CD4-positive, alpha-beta memory T cell (primary cell): ENCODE measurements at places on chromosomes 1 and 21. TPM values are rescaled to one million over a fixed set of nuclear protein-coding genes. Genes with fewer than 3 reads are reported as not detected.

DNA sequence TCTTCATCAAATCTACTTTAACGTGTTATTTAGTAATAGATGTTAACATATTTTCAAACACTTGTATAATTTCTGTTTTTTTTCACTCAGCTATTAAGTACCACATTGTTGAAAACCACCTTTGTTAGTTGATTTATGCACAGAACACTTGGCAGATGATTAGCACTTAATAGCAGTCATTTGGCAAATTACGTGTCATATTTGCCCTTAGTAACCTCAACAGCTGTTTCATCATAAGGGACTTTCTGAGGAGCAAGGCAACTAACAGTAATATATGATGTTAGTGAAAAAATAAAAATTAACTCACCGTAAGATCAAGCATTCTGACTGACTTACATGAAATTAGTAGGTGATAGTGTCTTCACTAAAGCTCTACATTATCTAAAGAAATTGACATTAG is 186.4 kb downstream of the HMCN1 start:
- H3K4me1 ChIP-seq: no peaks in the 10 kb centered on the region
- H3K4me3 ChIP-seq: no peak overlapping the region
- DNase-seq: no peak
- H3K27me3 ChIP-seq: no peaks in the 10 kb centered on the region

GRCh38 chr1:87292684-87293493 is 35.8 kb upstream of the LMO4 start:
- DNase-seq: peak; percentile 62
- no peaks in the 10 kb centered on the region for H3K4me1 ChIP-seq
- H3K36me3 ChIP-seq: no peaks in the 10 kb centered on the region
- H3K4me3 ChIP-seq: no peak overlapping the region
- H3K27me3 ChIP-seq: no peaks in the 10 kb centered on the region
- no peak overlapping the region for H3K27ac ChIP-seq

- no peak overlapping the region for H3K27ac ChIP-seq
- DNase-seq: no peak
- H3K27me3 ChIP-seq: no peaks in the 10 kb centered on the region
- peaks cover 17% of the 10 kb centered on the region for H3K36me3 ChIP-seq
- no peaks in the 10 kb centered on the region for H3K4me1 ChIP-seq
These were observed 35.6 kb downstream of the SMYD2 start for GRCh38 chr1:214316593-214316992.

DNA sequence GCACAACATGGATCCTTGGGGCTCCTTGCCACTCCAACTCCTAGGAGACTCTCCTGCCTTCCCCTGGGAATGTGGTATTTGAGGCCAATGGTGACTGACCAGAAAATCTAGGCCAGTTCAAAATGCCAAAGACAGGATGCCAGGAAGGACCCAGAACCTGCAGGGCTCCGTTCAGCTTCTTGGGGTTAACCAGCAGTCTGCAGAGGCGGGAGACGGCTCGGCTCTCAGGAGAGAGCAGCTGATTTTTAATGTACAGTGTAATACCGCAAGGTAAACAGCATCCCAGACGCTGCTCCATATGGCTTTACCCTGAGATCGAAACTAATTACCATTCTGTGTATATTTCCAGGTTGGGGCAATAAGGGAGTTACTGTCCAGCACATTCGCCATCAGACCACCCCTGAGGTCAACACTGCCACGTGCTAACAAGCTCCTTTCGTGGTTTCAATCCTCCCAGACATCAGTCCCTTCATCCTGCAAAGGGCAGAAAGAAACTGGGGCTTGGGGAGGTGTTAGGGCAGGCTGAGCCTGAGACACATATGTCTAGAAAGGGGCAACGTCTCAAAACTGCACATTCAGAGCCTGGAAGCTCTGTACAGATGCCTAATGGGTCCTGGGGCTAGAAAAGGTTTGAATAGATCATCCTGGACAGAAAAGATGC is 16.7 kb downstream of the ITPKB start:
- no peak for DNase-seq
- peak overlapping the region; percentile 85 for H3K27ac ChIP-seq
- peaks cover 97% of the 10 kb centered on the region for H3K4me1 ChIP-seq
- H3K4me3 ChIP-seq: no peak overlapping the region

DNA sequence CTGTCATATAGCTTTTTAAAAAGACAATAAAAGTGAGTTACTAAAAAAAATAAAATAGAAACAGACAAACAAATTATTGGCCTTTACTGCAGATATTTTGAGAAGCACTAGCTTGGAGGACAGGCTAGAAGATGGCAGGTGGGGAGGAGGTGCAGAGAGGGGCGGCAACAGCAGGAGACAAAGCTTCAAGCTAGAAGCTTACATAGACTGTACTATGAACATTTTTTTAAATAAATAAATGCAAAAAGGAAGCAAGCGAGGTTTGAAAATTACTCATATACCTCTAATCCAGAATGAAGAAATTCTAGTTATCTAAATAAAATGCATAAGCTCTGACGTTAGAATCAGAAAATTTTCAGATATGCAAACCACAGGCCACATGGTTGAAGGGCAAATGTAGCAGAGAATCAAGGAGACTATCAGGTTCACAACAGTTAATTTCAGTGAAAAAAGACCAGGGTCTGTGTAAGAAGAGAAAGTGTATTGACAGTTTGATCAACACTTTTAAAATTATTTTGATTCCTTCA is 54.9 kb downstream of the NRIP1 start:
- no peaks in the 10 kb centered on the region for H3K36me3 ChIP-seq
- no peaks in the 10 kb centered on the region for H3K27me3 ChIP-seq
- H3K4me1 ChIP-seq: peaks cover 13% of the 10 kb centered on the region
- no peak overlapping the region for H3K4me3 ChIP-seq

DNA sequence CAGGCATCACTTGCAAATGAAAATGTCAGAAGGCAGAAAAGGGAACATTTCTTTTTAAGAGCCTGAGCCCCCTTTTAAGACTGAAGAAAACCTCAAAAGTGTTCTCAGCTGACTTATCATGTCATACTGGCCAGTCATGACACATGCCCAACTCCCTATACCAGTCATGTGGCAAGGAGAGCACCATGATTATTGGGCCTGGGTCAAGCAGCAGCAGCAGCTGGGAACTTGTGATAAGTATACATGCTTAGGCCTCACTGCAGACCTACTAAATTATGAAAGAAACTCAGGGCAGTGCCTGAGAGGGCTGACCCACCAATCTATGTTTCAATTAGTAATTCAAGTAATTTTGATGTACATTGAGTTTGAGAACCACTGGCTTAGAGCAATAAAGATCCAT is 8.6 kb downstream of the RO60 start:
- H3K4me3 ChIP-seq: no peak overlapping the region
- H3K27ac ChIP-seq: no peak overlapping the region
- H3K4me1 ChIP-seq: peaks cover 52% of the 10 kb centered on the region
- H3K27me3 ChIP-seq: no peaks in the 10 kb centered on the region
- no peaks in the 10 kb centered on the region for H3K36me3 ChIP-seq

DNA sequence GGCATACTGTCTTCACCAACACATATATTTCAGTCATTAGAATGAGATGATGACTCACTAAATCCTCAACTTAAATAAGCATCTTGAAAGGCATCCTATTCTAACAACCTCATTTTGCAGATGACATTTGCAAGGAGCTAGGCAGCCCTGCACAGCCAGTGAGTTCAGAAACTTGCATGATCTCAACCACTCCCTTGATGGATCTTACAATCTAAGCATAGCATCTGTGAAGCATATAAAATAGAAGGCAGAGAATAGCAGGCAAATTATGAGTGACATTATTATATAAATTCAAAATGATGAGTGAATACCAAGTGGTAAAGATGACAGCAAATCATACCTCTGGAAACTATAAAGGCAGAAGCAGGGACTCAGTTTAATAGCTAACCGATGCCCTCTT is 31.6 kb downstream of the KRTAP20-3 start:
- H3K36me3 ChIP-seq: no peaks in the 10 kb centered on the region
- H3K4me1 ChIP-seq: no peaks in the 10 kb centered on the region
- no peaks in the 10 kb centered on the region for H3K27me3 ChIP-seq
- no peak for DNase-seq

GRCh38 chr1:29563092-29563491 is 326.8 kb downstream of the PTPRU start:
- no peak overlapping the region for H3K27ac ChIP-seq
- no peaks in the 10 kb centered on the region for H3K4me1 ChIP-seq
- no peaks in the 10 kb centered on the region for H3K27me3 ChIP-seq
- H3K36me3 ChIP-seq: no peaks in the 10 kb centered on the region
- DNase-seq: no peak

- no peaks in the 10 kb centered on the region for H3K4me1 ChIP-seq
- DNase-seq: no peak
- H3K27me3 ChIP-seq: no peaks in the 10 kb centered on the region
- no peaks in the 10 kb centered on the region for H3K36me3 ChIP-seq
These were observed 45.1 kb upstream of the MUTYH start for GRCh38 chr1:45385302-45385701.

GRCh38 chr1:15254559-15254958 is 7.5 kb downstream of the FHAD1 start:
- H3K4me3 ChIP-seq: no peak overlapping the region
- H3K36me3 ChIP-seq: no peaks in the 10 kb centered on the region
- no peak for DNase-seq
- H3K27ac ChIP-seq: no peak overlapping the region
- H3K27me3 ChIP-seq: no peaks in the 10 kb centered on the region

DNA sequence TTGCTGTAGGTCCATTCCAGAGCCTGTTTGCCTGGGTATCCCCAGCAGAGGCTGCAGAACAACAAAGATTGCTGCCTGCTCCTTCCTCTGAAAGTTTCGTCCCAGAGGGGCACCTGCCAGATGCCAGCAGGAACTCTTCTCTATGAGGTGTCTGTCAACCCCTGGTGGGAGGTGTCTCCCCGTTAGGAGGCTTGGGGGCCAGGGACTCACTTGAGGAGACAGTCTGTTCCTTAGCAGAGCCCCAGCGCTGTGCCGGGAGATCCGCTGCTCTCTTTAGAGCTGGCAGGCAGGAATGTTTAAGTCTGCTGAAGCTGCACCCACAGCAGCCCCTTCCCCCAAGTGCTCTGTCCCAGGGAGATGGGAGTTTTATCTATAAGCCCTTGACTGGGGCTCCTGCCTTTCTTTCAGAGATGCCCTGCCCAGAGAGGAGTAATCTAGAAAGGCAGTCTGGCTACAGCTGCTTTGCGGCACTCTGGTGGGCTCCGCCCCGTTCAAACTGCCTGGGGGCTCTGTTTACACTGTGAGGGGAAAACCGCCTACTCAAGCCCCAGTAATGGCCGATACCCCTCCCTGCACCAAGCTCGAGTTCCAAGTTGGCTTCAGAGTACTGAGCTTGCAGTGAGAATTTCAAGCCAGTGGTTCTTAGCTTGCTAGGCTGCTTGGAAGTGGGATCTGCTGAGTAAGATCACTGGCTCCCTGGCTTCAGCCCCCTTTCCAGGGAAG is 8.7 kb upstream of the SLC25A24 start:
- no peak for DNase-seq
- no peak overlapping the region for H3K27ac ChIP-seq
- H3K27me3 ChIP-seq: no peaks in the 10 kb centered on the region
- H3K4me1 ChIP-seq: peaks cover 7% of the 10 kb centered on the region
- no peaks in the 10 kb centered on the region for H3K36me3 ChIP-seq

GRCh38 chr1:239840790-239841189 is 250.9 kb upstream of the FMN2 start:
- no peaks in the 10 kb centered on the region for H3K4me1 ChIP-seq
- DNase-seq: no peak
- no peaks in the 10 kb centered on the region for H3K27me3 ChIP-seq
- no peak overlapping the region for H3K27ac ChIP-seq
- H3K36me3 ChIP-seq: no peaks in the 10 kb centered on the region

- no peak for DNase-seq
- H3K27ac ChIP-seq: no peak overlapping the region
- peaks cover 17% of the 10 kb centered on the region for H3K36me3 ChIP-seq
- peaks cover 4% of the 10 kb centered on the region for H3K4me1 ChIP-seq
These were observed 37.0 kb upstream of the RCAN3 start for GRCh38 chr1:24465638-24466037.

- H3K36me3 ChIP-seq: no peaks in the 10 kb centered on the region
- no peak overlapping the region for H3K27ac ChIP-seq
These were observed 185.3 kb downstream of the NRIP1 start for GRCh38 chr21:14879458-14879857.

DNA sequence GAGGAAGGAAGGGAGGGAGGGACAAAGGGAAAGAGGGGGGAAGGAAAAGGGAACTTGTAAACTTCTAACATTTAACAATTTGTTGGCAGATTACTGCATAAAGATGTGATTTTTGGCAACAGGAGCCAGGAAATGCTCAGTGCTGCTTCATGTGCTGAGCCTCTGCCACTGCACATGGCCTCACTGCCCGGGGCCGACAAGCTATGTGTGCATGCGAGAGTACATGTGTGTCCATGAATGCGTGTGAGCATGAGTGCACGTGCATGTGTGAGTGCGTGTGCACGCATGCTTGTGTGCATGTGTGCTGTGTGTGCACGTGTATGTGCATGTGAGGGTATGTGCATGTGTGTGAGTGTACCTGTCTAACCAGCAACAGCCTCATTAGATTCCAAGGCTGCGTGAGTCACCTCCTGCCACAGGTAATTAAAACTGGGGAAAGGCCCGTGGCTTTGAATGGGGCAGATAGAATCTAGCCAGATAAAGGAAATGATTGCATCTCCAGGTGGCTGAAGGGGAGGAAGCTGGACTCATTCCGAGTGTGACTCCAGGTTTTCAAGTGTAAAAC is 41.4 kb upstream of the TSPEAR start:
- no peak for DNase-seq
- no peak overlapping the region for H3K4me3 ChIP-seq
- H3K27ac ChIP-seq: no peak overlapping the region
- H3K36me3 ChIP-seq: no peaks in the 10 kb centered on the region

GRCh38 chr1:85463731-85464496 is 1.0 kb downstream of the DDAH1 start:
- H3K4me1 ChIP-seq: peaks cover 4% of the 10 kb centered on the region
- H3K27me3 ChIP-seq: peaks cover 6% of the 10 kb centered on the region
- H3K36me3 ChIP-seq: no peaks in the 10 kb centered on the region
- H3K4me3 ChIP-seq: no peak overlapping the region
- H3K27ac ChIP-seq: no peak overlapping the region

GRCh38 chr21:43318841-43319781 is 107.8 kb downstream of the SIK1 start:
- H3K4me3 ChIP-seq: no peak overlapping the region
- DNase-seq: no peak
- no peaks in the 10 kb centered on the region for H3K27me3 ChIP-seq
- no peak overlapping the region for H3K27ac ChIP-seq
- H3K36me3 ChIP-seq: no peaks in the 10 kb centered on the region
- no peaks in the 10 kb centered on the region for H3K4me1 ChIP-seq

Gene KLF17
- not detected for total RNA-seq

Gene DHCR24
- 7.1 TPM for total RNA-seq

Gene TEDDM1
- not detected for total RNA-seq

Gene FHAD1
- total RNA-seq: not detected
